Skeletal muscle tissue (tissue), 5 donors: ENCODE measurements at places on chromosomes 1 and 21. TPM values are rescaled to one million over a fixed set of nuclear protein-coding genes. Genes with fewer than 3 reads are reported as not detected.

THEM5 gene
- total RNA-seq, result not detected

PAPPA2 gene
- 3.1 TPM for total RNA-seq

PGLYRP3 gene
- not detected for total RNA-seq

LRRC53 gene
- total RNA-seq, result not detected

KLHDC7A gene
- not detected for total RNA-seq

ZNF670 gene
- 3.7 TPM for total RNA-seq

MPL gene
- total RNA-seq, result not detected

NECTIN4 gene
- total RNA-seq, result not detected

CA6 gene
- not detected for total RNA-seq

KANK4 gene
- total RNA-seq, result 8.4 TPM

MPZ gene
- total RNA-seq, result 63.7 TPM

TNFRSF25 gene
- total RNA-seq, result 3.7 TPM

CYP4A22 gene
- not detected for total RNA-seq

GRIK3 gene
- 0.52 TPM for total RNA-seq

CENPF gene
- 4.7 TPM for total RNA-seq
